ENCODE measurements at places on chromosomes 13 and 19.

DNA sequence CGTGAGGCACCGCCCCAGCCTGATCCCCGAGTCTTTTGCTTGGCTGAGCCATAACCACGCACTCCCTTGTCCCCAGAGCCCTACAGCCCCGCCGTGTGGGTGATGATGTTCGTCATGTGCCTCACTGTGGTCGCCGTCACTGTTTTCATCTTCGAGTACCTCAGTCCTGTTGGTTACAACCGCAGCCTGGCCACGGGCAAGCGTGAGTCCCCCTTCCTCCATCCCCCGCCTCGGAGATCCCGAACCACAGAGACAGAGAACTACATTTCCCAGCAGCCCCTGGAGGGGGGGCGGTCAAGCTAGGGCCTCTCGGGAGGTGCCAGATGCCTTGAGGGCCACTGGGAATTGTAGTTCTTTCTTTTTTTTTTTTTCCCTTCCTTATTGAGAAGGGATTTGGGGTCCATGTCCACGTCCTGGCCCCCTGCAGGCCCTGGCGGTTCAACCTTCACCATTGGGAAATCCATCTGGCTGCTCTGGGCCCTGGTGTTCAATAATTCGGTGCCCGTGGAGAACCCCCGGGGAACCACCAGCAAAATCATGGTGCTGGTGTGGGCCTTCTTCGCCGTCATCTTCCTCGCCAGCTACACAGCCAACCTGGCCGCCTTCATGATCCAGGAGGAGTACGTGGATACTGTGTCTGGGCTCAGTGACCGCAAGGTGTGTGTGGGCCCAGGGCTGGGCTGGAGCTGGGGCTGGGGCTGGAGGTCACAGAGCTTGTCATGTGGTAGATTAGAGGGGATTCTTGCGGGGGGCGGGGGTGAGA, 25.9 kb downstream of the GRIN2D start:
- peak; percentile 79 for DNase-seq

DNA sequence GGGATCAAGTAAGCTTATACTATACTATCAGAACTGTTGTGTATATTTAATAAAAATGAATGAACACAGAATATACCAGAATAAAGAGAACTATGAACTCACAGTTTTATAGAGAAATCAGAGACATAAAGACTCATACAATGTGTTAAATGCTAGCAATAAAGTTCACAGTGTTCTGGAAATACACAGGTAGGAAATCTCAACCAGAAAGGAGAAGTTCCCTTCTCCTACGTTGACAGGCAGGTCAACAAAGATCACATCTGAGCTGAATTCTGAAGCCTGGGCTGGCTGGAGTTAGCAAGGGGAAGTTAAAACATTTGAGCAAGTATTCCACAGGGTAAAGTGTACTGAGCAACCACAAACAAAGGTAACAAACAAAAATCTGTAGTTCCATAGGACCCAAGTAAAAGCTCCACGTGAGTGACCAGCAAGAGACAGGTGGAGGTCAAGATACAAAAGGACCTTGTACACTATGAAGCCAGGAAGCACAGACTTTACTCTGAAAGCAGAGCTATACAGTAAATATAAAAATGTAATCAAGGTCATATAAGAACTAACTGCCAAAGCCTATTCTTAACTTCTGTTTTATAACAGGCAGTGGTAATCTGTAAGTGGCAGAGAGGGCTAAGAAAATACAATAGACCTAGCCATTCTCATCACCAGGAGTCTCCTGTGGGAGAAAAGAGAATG, 13.0 kb downstream of the FBXL3 start:
- DNase-seq = no peak

DNA sequence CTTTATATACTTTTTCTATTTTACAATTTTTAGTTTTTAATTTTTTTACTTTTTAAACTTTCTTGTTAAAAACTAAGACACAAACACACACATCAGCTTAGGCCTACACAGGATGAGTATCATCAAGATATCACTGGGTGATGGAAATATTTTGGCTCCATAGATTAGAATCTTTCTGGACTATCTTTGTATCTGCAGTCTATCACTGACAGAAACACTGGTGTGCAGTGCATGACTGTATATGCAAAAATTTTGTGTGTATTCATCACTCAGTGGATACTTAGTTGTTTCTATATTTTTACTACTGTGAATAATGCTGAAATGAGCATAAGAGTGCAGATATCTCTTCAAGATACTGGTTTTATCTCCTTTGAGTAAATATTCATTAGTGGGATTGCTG, 68.0 kb upstream of the GPC6 start:
- DNase-seq = no peak

- DNase-seq = peak; percentile 65
These were observed 29.2 kb downstream of the COG6 start for GRCh38 chr13:39684531-39685137.

DNA sequence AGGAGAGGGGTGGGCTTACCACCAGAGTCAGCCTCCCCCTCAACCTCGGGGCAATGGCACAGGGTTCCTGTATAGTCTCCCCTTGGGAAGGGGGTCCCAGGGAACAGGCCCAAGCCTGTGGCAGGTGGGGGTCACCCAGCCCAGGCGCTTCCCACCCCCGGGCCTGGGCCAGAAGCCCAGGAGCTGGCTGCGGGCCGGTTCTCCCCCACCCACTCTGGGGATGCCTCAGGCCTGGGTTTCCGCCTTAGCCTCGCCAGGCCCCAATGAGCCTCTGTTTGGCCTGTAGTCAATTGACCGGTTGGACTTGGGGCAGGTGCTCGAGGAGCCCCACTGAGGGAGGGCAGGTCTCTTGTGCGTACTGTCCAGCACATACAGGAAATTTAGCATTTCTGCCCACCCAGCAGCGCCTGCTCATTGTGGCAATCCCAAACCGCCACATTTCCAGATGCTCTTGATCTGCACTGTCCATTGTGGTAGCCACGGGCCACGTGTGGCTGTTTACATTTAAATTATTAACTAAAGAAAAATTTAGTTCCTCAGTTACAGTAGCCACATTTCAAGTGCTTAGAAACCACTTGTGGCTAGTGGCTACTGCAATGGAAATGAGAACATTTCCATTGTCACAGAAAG, 9.9 kb downstream of the LYL1 start:
- peak; percentile 17 for DNase-seq

DNA sequence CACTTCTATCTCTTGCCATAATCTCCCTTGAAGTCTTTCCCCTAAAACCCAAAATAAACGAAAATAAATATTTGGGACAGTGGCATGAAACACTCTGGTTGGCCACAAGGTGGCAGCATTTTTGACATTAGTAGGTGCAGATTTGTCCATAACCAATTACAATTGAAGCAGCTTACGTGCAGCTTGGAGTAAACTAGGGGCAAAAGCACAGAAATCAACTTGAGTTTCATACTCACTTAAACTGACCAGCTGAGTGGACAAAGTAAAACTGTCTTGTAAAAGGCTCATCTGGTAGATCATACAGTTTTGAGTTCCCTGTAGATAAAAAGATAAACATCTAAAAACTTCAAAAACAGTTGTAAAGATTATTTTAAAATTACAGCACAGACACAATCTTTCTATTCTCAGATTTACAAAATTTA, 18.8 kb downstream of the PDCD5 start:
- DNase-seq = peak; percentile 81

DNA sequence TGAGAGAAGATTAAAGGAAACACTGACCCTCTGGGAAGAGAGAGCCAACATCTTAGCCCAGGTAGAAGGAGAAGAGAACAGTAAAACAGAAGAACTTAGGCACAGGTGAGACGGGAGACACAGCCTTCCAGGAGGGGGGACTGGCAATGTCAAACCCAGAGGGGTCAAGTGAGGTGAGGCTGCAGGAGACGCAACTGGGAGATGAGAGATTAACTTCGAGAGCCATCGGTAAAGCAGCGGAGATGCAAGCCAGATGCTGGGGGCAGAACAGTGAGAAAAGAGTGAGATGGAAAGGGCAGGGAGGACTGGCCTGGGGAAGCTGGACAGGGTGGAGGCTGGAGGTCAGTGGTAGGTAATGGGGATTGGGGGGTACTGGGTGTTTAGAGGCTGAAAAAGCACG, 5.2 kb downstream of the INSR start:
- no peak for DNase-seq

DNA sequence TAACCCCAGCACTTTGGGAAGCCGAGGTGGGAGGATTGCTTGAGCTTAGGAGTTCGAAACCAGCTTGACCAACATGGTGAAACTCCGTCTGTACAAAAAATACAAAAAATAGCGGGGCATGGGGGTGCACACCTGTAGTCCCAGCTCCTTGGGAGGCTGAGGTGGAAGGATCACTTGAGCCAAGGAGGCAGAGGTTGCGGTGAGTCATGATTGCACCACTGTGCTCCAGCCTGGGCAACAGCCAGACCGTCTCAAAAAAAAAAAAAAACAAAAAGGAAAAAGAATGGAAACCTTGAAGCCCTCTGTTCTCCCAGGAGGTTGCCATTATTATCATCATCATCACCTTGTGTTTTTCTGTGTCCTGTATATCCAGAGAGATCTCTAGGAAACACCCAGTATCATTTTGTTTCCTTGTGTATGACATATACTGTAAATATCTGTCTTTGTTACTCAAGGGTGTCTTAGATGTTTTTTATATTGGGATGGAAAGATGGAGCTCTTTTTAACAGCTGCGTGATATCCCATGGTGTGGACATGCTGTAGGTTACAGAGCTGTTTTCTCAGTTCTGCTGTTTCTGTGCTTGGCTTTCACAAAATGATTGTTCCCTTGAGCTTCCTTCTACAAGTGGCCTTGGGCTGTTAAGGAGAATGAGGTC, 11.8 kb downstream of the CHAF1A start:
- no peak for DNase-seq

GRCh38 chr19:54023191-54023590, 31.8 kb downstream of the CACNG6 start:
- DNase-seq = no peak

GRCh38 chr13:48621056-48621455, 32.7 kb upstream of the CYSLTR2 start:
- no peak for DNase-seq

GRCh38 chr19:46115396-46116106, 8.9 kb downstream of the IGFL3 start:
- no peak for DNase-seq

DNA sequence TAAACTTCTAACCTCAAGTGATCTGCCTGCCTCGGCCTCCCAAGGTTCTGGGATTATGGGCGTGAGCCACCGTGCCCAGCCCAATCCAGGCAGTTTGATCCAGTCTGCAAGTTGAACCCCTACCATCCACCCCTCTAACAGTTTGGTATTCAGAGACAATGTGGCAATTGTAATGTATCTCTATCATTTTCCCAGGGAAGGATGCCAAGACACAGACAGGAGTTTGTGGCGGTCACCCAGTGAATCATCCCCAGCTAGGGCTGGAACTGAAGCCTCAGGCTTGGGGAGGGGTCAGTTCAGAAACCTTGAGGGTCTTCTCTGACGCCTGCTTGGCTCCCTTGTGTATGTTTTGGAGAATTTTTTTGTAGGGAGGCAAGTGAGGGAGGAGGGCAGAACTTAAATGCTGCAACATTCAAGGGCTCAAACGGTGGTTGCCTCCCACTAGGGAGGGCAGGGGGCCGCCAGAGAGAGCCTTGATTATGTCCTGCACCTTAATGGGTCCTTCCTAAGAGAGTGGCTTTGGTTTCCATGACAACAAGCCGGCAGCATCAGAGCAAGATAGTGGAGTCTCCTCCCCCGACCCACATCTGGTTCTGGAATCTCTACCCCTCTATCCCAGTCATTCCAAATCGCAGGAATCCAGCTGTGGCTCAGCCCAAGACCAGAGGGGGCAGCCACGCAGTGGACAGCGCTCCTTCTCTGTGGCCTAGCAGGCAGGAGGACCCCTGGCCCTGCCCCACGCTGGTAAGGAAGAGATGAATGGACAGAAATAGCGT, 14.9 kb upstream of the FEM1A start:
- no peak for DNase-seq

DNA sequence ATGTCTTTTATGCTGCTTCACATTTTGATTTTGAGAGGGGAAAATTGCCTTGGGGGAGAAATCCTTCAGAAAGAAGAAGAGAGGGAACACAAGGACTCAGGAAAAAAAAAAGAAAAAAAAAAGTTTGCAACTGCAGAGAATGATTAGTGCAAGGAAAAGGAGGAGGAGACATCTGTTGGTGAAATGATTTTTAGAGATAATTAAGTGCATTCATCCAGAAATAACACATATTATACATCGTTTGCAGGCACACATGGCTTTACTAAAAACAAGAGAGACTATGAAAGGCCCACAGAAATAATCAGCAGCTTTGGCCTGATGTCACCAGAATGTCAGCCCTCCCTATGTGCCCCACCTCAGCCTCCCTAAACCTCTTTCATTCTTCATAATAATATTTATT, 1058.2 kb downstream of the PCDH9 start:
- no peak for DNase-seq

GRCh38 chr19:2181633-2181997, 17.9 kb downstream of the DOT1L start:
- no peak for DNase-seq

DNA sequence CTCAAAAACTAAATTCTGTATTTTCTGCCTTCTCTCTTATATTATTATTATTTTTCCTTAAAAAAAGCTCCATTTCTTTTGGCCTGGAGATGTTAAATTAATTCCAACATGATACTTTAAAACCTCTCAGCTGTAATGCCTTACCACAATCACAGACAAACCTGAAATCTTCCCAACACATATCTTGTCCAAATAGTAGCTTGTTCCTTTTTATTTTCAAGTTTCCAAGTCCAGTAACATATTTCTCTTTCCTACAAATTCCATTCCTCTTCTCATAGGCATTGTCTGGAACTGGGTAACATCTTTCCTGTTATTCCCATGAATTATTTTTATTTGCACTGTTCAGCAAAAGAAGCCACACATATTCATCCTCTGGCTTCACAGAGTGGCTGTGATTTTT, 137.0 kb downstream of the SLITRK6 start:
- DNase-seq = no peak

- DNase-seq = no peak
These were observed 101.2 kb downstream of the TNFRSF19 start for GRCh38 chr13:23671377-23671776.

- no peak for DNase-seq
These were observed 56.9 kb downstream of the ZNF726 start for GRCh38 chr19:23971598-23971997.

DNA sequence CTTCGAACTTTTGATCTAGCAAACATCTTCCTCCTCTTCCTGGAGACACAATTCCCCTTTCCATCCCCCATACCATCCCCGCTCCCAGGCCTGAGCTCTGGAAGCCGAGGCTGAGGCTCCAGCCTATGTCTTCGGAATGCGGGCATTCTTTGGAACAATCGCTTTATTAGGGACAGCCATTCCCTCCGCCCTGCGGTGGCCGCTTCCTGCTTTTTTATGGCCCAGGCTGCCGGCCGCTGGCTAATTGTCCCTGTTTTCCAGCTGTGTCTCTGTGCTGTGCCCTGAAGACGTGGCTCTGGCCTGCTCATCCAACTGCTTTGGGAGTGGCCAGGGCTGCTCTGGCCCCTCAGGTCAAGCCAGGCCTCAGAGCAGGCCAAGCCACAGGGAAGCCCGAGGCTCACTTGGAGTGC, 2.1 kb upstream of the CDX2 start:
- no peak for DNase-seq

GRCh38 chr13:110475550-110476219, 85.8 kb downstream of the RAB20 start:
- no peak for DNase-seq

GRCh38 chr13:73268306-73268705, 209.5 kb downstream of the KLF5 start:
- DNase-seq = no peak

- DNase-seq = no peak
These were observed 65.3 kb upstream of the MCF2L start for GRCh38 chr13:112903606-112904195.

Measured in hematopoietic multipotent progenitor cell treated with erythropoietin and hydrocortisone succinate and interleukin-3 and kit ligand, for 8 days (in vitro differentiated cells).